ENCODE measurements at places on chromosomes 2 and 18. TPM values are rescaled to one million over a fixed set of nuclear protein-coding genes. Genes with fewer than 3 reads are reported as not detected.

DNA sequence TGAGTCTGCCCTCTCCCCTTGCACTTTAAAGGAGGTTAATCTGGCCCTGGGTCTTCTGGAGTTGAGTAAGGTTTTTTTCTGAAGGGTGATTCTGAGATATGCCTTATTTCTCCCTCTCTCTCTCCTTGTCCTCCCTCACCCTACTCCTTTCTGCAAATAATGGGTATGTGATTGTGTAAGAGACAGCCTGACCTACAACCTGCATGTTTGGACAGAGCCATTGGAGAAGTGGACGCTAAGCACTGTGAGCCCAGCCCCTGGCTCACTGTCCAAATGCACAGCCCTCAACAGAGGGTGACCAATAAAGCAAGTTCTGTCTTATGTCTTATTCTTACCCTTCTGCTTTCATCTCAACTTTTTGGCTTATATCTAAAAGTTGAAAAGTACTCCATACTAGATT, 71.5 kb downstream of the SPP2 start:
- no peak for DNase-seq

DNA sequence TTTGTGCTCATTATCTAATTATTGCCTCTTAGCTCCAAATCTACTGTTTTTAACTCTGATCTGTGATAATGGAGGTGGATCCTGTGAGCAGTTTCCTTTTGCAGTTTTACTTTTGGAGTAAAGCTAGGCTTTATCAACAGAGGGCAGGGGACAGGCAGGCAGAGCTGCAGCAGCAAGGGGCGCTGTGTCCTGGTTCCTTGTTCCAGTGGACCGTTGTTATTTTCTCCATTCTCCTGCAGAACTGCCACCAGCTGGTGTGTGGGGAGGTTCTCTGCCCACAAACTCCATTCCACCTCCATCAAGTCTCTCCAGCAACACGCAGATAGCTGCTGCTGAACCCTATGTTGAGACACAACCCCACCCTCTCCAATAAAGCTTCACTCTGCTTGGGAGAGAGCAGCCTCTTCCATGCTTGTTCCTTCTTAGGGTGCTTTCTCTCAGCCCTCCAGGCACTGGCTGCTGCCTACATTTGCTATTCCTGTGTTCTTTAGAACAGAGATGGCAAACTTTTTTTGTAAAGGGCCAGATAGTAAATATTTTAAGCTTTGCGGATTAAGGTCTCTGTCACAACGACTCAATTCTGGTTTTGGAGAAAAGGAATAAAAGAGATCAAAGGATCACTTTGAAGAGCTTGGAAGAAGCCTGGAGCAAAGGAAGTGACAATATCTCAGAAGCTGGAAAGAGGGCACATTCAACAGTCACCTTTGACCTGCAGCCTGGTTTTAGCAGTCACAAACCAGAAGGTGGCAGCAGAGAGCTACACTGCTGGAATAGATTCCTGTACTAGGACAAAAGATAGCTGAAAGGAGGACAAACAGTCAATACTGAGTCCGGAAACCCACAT, 208.8 kb downstream of the CCDC178 start:
- DNase-seq: peak; percentile 79

CNTNAP5 gene
- total RNA-seq: not detected

BZW1 gene
- total RNA-seq: 136 TPM

CNRIP1 gene
- total RNA-seq: 25.7 TPM

SERPINB3 gene
- not detected for total RNA-seq
